AG08396 (cell line): ENCODE measurements at places on chromosomes 2 and 18.

DNA sequence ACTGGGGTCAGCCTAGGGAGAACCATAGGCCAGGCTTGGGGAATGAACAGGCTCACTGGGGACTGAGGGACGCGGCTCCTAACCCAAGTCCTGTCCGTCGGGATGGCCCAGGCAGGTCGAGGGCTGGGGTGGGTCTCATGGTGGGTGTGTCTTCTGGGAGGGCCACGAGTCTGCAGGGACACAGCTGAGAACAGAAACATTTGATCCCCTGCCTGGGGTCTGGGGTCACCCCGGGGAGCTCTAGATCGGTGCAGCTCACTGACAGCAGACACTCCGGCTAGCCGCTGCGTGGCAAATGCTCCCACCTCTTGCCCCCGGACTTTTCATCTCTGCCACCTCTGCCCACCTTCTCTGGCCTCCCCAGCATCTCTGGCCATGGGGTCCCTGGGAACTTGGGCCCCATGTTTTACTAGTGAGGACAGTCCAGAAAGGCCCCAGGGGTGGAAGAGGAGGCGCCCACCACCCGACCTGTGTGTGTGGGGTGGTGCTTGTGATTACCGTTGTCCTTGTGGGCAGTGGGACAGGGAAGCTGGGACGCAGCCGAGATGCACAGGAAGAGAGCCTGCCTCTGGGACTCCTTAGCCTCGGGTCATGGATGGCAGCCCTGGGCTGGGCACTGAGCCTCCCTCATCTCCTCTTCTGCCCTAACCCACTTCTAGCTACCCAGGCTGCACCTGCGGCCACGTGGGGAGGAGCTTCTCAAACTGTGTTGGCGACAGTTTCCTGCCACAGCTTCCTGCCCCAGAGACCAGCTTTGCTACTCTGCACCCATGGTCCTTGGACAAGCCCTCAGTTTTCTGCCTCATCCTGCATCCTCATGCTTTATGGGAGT is 4.9 kb downstream of the ZAP70 start:
- DNase-seq, result no peak

- DNase-seq, result no peak
Measured at GRCh38 chr2:147275943-147276342, 568.9 kb upstream of the ACVR2A start.

- DNase-seq, result no peak
Measured at GRCh38 chr2:175575346-175576258, 394.1 kb upstream of the ATP5MC3 start.

- no peak for DNase-seq
Measured at GRCh38 chr2:220736778-220737177, 835.3 kb downstream of the EPHA4 start.

DNA sequence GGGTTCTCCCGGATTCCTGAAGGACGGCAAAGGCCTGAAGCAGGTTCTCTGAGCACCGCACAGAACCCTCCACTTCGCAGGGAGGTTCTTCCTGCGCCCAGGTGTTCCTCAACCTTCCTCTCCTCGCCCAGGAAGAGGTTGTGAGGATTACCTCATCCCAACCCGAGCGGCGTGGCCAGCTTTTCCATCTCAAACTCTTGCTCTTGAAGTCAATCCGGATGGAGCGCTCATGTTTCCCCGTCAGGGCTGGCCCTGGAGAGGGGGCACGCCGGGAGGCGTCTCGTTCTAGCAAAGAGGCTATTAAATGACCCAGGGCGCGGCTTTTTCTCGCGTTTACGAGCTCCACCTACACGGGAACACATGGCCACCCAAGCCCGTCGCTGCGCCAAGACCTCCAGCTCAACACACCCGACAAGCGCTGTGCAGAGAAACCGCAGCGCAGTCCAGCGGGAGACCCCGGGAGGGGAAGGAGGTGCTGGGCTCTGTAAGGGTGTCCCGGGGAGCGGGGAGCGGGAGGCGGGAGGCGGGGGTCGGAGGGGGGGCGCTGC is 540 bp upstream of the RAB10 start:
- no peak for DNase-seq

GRCh38 chr2:28898048-28898447 is 3.6 kb downstream of the WDR43 start:
- DNase-seq, result no peak
